Activated naive CD4-positive, alpha-beta T cell (primary cell): ENCODE measurements at places on chromosomes 6 and 20.

DNA sequence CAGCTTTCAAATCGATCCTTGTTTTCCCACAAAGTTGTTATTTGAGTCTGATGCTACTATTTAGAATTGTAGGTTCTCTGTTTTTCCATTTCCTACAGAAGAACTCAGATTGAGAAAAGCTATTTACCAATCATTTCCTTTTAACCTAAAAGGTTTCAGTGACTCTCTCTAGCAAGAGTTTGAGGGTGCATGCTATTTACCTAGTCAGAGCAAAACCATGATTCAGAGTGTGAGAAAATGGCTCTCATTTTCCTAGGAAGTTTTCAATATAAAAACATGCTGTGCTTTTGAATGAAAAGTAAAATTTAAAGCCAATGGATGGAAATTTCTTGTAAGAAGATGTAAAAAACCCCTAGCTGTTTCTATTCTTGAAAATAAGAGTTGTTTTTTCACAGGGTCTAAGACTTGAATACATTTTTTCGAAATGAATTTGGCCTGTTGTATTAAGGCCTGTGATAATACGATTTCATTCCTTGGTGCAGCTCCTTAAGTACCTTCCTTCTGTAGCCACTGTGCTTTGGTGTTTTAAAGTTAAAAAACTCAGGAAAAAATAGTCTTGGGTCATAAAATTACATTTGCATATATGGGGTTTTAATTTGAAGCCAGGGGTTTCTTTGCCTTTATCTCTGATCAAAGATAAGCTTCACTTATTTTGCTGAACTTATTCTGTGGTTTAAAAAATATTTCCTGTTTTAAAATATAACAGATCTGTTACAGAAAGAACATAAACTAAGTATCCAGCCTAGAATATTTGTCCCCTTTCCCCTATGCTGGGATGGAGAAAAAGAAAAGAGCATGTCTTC, 18.0 kb upstream of the RSPH3 start:
- no peak for DNase-seq

DNA sequence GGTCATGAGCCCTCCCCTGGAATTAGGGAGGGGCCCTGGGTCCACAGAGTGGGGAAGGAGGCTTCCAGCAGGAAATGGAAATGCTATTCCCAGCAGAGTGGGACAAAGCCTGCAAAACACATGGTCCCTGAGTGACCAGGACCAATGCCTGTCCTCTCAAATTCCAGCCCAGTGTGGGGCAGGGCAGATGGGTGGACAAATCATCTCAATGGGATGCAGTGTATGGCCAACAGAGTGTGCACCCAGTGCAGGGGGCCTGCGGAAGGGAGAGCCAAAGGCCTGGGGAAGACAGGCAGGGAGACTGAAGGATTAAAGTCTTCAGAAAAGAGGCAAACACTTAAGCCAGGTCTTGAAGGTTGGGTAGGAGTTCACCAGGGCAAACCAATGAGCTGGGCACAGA, 28.7 kb upstream of the PHACTR3 start:
- no peak for DNase-seq

DNA sequence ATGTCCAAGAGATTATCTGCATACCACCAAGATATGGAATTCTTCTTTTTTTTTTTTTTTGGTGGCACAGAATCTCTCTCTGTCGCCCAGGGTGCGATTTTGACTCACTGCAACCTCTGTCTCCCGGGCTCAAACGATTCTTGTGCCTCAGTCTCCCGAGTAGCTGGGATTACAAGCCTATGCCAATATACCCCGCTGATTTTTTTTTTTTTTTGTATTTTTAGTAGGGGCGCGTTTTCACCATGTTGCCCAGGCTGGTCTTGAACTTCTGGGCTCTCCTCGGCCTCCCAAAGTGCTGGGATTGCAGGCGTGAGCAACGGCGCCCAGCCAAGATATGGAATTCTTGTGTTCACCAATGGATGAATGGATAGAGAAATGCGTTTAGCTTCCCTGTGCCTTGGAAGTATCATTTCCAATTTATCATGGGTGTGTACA, 31.0 kb downstream of the POM121L2 start:
- DNase-seq = no peak

- DNase-seq = no peak
These were observed at the start of gene SLC35D3 for GRCh38 chr6:136921936-136922684. Gene SLC35D3, plus strand, starts transcription at chr6:136922301. Its CDS starts 128 bp downstream, at chr6:136922429.

DNA sequence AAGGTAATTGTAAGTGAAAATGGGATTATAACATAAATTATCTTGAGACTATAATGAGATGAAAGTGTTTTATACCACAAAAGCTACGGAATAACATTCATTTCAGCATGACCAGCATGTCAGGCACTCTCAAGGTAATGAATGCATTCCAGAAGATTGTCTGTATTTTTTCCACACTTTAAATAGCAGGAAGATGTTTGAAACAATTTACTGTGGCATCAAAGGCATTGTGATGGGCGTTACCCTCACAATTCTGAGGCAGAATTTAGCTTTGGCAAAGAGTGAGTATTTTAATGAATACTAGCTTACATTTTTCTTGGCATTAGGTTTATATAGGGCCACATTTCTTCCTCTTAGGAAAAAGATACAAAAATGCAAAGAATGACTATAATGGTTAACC, 627.2 kb downstream of the BCKDHB start:
- DNase-seq = no peak
